ENCODE measurements at places on chromosomes 6 and 20. TPM values are rescaled to one million over a fixed set of nuclear protein-coding genes. Genes with fewer than 3 reads are reported as not detected.

DNA sequence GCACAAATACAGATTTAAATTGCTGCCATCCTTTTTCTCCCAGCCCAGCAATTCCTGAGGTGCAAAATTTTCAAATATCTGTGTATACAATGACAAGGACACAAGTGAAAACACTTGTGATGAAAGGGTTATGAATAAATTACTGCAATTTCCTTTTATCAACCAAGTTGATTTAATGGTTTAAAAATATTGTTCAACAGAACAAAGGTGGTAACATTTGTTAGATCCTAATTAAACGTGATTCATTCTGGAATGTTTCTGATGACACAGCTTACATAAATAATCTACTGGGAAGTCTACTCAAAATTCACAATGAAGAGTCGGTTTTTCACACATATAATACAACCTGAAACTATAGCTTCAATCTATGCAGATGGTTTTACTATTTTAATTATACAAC, 17.1 kb downstream of the B4GALT5 start:
- DNase-seq: no peak

DNA sequence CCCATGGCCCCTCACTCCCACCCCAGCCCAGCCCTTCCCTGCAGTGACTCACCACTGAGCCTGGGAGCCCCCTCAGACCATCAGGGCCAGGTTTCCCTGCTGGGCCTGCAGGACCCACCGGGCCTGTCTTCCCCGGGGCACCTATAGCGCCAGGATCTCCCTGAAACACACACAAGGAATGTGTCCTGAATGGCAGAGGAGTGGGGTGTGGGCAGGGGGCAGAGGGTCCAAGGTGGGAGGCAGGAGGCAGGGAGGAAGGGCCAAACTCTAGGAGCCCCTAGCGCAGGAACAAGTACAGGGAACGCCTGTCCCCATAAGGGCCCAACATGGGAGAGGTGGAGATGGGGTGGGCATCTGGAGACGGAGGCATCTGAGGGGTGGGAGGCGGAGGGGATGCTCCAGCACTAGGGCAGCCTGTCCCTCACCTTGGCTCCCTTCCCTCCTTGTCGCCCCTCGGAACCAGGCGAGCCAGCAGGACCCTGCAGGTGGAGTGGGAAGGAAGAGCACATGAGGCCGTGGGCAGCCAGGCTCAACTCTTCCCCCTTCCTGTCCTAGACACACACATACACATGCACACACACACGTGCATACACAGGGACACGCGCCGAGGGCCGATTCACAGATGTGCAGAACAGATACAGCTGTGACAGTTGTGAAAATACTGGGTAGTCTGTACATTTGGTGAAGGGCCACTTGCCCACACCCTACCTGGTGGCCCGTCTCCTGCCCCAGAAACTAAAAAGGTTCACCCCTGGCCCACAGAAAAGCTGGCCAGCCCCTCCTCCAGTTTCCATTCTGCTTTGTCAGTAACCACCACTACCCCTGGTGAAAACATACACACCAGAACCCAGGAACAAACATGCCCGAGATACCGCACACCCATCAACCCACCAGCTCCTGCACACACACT, 24.6 kb downstream of the COL11A2 start:
- DNase-seq: no peak

DNA sequence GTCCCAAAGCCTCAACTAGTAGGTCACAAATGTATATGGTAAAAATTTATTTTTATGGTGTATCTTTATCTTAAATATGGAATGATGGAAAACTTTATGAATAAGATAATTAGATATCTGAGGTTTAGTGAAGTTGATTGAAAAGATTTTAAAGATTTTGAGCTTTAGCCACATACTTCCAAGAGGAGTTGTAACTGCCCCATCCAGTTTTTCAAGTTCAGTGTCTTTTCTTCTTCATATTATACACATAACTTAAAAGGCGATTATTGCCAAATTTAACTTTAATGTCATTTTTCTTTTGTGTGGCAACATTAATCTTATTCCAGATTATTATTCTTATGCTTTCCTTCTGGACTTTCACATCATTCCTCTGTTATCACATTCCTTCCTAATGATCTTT, 266.4 kb downstream of the TINAG start:
- no peak for DNase-seq

GRCh38 chr6:125584468-125584939, 164.9 kb upstream of the HEY2 start:
- DNase-seq: peak; percentile 87

DNA sequence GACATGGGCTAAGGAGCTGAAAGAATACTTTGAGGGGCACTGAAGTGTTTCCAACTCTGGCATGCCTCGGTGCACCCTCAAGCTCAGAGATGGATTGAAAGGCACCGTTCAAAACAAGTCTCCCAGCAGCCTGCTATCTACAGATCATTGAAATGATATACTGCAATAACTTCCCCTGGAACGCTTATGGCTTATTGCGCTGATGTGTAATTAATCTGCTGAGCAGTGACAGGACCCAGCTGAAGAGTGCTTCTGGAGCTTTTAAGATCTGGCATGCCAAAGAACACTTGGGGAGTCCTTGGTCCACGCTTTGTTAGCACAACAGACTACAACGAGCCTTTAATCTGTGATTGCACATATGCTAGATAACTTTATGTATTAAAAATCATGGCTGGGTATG, 708.2 kb downstream of the PRKN start:
- no peak for DNase-seq

DNA sequence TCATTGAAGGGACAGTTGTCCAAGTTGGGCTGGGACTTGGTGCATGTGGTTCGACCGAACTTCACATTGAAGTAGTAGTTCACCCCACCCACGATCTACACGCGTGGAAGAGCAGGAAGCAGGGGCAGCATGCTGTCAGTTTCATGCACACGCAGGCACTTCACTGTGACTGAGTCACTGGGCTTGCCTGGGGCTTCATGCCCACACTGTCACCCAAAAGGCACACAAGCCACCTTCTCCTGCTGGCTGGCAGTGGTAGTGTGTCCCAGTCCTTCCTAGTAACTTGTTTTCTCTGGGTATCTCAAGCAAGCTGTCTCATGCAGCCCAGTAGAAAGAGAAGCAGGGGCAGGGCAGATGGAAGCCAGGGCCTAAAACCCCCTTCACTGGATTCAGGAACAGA, 2.0 kb downstream of the CST5 start:
- DNase-seq: no peak

DNA sequence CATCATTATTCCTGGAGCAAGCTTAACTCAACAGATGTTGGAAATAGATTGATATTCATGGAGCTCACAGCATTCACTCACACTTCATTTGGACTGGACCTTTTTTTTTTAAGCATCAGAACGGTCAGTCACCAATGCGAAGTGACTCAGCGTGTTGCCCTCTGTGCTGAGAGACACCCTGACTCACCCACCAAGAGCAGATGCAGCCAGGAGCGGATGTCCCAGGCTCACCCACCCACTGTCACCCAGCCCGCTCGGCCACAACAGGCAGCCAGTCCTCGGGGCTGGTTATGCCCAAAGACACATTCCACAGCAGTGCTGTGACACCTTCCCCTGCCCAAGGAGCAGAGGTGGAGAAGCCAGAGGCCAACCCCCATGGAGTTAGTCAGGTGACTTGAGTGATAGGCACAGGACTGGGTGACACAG, 15.7 kb downstream of the RNASET2 start:
- DNase-seq: no peak

DNA sequence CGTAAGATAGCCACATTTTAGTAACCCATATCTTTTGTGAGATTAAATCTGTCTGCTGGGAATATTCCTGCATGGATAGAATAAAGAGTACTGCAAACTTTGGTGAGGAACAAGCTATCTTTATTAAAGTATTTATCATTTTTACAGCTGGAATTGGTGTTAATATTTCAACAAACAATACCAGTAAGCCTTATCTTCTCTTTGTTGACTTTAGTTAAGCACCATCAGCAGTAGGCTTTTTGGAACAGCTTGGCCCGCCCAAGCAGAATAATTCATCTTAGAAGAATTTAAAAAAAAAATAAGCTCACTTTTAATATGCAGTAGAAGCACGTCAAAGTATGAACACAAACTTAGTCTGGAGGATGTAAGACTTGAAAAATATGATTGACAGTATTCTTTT, 917.8 kb upstream of the ADGRB3 start:
- no peak for DNase-seq

GRCh38 chr6:117265410-117266256, at the start of gene VGLL2:
Gene VGLL2 (plus strand): TSS chr6:117265558. CDS start chr6:117265764, 206 bp downstream.
- DNase-seq: peak; percentile 4

DNA sequence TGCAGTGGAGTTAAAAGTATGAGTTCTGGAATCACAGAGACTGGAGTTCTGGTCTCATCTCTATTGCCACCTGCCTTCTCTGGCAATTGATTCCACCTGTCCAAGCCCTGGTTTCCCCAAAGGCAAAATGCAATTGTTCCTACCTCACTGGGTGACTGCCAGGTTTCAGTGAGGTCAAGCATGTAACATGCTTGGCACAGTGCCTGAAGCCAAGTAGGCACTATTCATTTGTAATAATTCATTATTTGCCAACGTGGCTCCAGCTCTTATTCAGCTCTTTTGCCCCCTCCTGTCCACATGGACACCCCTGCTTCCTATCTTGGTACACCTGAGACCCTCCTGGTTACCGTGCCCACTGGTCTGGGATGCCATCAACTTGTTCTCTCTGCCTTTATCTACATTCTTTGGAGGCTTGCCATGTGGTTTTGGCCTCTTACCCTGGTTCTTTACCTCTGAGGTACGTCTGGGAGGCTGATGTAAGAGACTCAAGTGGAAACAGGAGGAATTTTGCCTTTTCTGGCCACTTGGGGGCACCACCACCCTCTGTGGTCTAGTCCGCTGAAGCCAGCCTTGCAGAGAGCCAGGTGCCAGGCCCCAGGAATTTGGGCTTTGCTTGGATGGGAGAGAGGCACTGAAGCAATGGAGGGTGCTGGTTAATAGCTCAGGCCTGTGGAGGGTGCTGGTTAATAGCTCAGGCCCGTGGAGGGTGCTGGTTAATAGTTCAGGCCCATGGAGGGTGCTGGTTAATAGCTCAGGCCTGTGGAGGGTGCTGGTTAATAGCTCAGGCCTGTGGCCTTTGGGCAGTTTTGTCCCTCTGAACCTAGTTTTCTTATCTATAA, 1.7 kb downstream of the KCNK15 start:
- DNase-seq: peak; percentile 88

GRCh38 chr6:17705428-17705777, 1.3 kb downstream of the NUP153 start:
- peak; percentile 65 for DNase-seq

DNA sequence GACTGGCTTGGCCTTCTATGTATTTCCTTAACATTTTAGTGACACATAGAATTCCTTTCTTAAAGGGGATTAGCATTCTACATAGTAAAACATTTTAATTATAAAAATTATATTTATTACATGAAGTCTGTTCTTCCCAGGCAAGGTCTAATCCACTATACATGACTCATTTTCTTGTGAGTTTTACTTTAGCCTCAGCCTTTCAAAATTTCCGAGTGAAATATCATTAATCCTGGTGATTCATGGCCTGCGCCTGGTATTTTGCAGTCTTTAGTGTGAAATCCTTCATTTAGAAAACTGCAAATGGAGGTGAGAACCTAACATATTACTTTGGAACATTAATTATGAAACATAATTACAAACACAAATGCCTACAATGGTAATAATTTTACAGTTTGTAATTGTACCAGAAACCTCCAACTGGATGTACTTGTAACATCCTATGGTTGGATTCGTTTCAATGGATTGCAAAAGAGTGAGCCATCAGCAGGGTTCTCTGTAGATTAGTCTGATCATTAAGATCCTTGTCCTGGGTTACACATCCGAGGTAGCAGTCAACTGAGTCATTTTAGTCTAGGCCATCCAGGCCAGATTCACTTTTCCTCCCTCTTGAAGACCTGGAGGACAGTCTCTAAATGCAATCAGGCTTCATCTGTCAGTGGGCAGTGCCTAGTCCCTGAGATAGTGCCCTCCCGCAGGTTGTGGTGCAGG, 272.0 kb downstream of the PACRG start:
- no peak for DNase-seq

DNA sequence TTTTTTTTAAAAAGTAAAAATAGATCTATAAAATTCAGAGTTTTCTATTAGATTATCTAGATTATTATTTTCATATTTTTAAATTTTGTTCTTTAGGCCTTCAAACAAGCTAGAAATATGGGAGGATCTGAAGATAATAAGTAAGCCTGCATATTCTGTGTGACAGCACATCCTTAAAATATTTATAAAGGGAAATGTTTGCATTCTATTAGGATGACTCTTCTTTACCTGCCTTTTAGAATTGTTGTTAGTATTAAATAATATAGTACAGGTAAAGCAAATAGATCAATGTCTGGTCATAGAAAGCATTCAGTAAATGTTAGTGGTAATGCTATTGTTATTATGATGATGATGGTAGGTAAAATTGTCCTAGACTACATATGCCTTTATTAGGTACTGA, 17.4 kb downstream of the PEX3 start:
- DNase-seq: no peak

- no peak for DNase-seq
Measured at GRCh38 chr6:108421366-108421765, 126.5 kb downstream of the AFG1L start.

GRCh38 chr6:125019918-125020317, 57.7 kb downstream of the RNF217 start:
- no peak for DNase-seq

GRCh38 chr6:110618591-110619267, 142.3 kb upstream of the SLC22A16 start:
- peak; percentile 68 for DNase-seq

GRCh38 chr6:170193326-170193821, 97.5 kb downstream of the DLL1 start:
- DNase-seq: no peak

DNA sequence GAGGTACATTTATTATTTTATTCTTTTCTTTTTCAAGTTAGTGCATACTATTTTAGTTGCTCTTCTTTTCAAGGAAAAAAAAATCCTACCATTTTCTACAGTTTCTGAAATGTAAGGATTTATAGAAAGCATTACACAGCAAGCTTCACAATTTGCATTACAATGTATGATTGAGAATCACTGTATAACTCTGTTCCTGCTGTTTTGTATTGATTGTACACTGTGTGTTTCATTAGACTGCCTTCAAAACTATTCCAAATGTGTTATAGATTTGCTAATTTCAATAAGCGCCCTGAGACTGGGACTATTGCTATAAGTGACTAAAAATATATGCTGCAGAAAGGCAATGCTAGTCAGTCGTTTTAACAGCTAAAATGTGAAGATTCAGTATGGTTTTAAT, 479.7 kb upstream of the EYS start:
- DNase-seq: no peak

BIRC7 gene
- total RNA-seq: 7.7 TPM

MOG gene
- total RNA-seq: not detected

PSORS1C2 gene
- not detected for total RNA-seq

TXLNB gene
- total RNA-seq: 0.83 TPM

FBXL4 gene
- 19.8 TPM for total RNA-seq

SYNDIG1 gene
- total RNA-seq: not detected

TTK gene
- total RNA-seq: 29.8 TPM

FARS2 gene
- 24.4 TPM for total RNA-seq

COL9A3 gene
- total RNA-seq: 8.6 TPM

TOX2 gene
- 0.37 TPM for total RNA-seq

PHACTR1 gene
- total RNA-seq: 2.8 TPM

TMC2 gene
- not detected for total RNA-seq

PPP1R14C gene
- total RNA-seq: 0.11 TPM

EPB41L1 gene
- 9.8 TPM for total RNA-seq

CARMIL1 gene
- 45.5 TPM for total RNA-seq
